Sigmoid colon (tissue), 7 donors: ENCODE measurements at places on chromosomes 2 and 18. TPM values are rescaled to one million over a fixed set of nuclear protein-coding genes. Genes with fewer than 3 reads are reported as not detected.

DNA sequence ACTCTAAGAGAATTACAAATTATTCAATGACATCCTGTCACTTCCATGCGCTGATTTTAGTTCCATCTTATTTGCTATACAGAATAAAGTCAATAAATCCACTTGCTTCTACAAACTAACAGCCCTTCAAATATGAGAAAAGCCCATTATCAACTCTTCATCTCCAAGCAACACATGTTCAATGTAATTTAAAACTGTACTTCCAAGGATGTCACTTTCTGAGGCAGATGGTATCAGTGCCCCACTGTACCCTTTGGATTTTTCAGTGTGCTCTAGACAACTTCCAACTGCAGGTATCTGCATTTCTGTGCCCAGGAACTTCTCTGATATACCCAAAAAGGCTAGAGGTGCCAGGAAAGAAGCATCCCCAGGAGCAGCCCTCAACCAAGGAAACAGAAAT, 87.6 kb downstream of the SMAD2 start:
- DNase-seq, result no peak

- DNase-seq, result no peak
Observed at GRCh38 chr2:192035731-192036442, 158.8 kb downstream of the TMEFF2 start.

DNA sequence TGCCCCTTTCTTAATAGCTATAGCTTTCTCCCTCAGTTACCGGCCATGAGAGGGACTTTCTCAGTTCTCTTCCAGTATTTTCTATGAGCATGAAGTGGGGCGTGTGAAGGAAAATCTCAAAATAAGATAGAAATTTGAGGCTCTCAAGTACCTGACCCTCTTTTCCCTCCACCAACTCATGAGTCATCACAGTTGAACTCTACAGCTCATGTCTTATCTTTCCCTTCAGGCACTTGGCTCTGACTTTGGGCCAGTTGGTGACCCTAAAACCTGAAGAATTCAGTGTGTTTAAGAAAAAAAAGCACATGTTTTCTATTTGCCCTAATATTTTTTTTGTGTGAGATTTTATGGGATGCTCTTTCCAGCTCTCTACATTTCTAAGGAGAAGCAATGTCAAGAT, 896.7 kb upstream of the ZEB2 start:
- no peak for DNase-seq

DNA sequence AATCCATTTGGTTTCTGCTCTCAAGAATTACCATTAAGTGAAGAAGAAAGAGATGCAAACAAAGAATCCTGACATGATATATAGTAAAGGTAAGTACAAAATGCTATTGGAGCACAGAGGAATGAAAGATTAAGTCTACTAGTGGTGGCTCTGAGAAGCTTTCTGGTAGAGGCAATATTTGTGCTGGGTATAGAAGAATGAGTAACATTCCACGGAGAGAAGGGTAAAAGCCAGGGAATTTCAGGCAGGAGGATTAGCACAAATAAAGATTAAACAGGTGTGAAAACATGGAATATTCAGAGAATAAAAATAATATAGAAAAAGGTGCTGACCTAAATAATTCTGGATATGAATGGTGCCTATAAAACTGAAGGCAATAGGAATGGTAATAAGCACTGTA, 31.8 kb downstream of the METTL8 start:
- DNase-seq, result no peak

The STAM2 gene
- 35.5 TPM for total RNA-seq
